ENCODE measurements at places on chromosomes 4 and X.

DNA sequence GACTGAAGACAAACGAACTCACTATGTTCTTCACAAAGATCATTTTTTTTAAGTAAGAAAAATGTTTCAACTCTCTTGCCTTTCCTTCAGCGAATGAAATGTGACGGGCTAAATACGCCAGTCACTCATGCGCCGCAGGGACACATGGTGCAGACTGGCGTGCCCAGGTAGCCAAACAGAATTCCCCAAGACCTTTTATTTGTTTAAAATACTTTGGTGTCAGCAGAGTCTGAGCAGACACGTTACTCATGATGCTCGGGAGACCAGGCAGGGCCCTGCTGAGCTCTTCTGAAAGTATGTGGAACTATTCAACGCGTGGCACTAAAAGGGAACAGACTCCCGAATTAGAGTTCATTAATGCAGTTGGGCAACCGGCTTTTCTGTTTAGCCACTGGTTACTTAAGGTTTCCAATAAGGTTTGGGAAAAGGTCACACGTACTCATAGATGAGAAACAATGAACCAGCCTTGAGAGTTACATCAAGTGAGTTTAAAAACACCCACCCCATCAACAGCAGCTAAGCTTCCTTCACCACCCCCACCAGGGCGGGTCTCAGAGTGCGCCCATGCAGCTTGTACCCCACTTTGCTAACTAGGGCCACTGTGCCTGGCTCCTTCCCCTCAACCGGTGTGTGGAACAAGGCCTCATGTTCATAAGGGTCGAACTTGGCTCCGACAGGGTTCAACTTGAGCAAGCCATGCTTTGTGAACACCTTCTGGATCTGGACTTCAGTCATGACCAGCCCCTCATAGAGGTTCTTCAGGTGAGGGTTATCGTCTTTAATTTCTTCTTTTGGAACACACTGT, 7.3 kb downstream of the GRPEL1 start:
- DNase-seq: no peak

DNA sequence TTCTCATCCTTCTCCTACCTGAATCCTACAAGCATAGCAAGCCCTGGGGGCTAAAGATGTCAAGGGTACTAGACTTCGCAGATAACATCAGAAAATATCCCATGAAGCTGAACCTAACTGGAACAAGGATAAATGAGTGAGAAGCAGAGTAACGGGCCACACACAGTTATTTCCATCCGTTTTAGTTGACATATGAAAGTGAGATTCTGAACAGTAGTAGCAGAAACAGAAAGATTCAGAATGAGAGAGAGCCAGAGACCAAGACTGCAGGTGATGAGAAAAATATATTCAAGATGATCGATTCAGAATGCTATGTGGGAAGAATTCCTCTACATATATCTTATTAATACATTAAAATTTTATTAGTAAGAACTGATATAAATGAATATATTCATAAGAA, 165.1 kb downstream of the TSPAN5 start:
- no peak for DNase-seq

DNA sequence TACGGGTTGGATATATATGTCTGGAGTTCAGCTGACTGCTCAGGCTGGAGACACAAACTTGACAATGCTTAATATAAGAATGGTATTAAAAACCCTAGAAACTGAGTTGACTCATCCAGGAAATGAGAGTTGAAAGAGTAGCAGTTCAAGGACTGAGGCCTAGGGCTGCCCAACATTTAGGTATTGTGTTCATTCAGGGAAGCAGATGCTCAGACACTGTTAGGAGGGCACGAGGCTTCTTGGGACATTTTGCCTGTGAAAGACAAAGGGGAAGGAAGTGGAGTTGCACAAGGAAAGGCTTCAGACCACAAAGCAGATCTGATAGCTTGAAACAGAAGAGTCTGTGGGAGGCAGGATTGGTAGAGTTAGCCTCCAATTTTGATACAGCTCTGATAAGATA, 52.0 kb upstream of the HS3ST1 start:
- peak; percentile 95 for DNase-seq

- DNase-seq: no peak
Observed at GRCh38 chr4:165600959-165601683, 222.3 kb downstream of the CPE start.

- no peak for DNase-seq
Observed at GRCh38 chrX:11755724-11756123, 2.3 kb upstream of the MSL3 start.

- no peak for DNase-seq
Observed at GRCh38 chr4:83864097-83864817, 328.3 kb downstream of the GPAT3 start.

- DNase-seq: no peak
Observed at GRCh38 chr4:84901740-84902281, 64.7 kb downstream of the WDFY3 start.

GRCh38 chrX:77622672-77623071, 163.3 kb downstream of the ATRX start:
- no peak for DNase-seq

GRCh38 chrX:40152741-40153344, 55.1 kb upstream of the BCOR start:
- DNase-seq: peak; percentile 23

GRCh38 chr4:186553717-186554116, 1.6 kb downstream of the MTNR1A start:
- DNase-seq: no peak

DNA sequence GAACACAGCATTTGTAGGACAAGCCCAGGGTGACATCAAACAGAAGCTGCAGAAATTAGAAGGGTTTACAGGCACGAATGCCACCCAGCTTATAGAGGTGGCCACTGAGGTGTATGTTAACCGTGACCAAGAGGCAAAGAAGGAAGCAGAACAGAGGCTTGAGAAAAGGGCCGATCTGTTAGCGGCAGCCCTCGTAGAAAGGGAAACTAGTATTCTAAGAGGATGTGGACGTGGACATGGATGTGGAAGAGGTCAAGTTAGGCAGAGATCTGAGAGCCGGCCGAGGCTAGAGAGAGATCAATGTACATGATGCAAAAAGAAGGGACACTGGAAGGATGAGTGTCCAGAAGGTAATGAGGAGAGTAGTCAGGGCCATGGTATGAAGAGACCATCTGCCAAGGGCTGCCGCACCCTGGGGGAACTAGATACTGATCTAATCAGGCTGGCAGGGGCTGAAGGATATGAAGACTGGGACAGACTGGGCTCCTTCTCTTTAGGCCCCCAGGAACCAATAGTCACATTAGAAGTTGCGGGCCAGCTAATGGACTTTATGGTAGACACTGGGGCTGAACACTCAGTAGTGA, 27.5 kb downstream of the LIAS start:
- no peak for DNase-seq

DNA sequence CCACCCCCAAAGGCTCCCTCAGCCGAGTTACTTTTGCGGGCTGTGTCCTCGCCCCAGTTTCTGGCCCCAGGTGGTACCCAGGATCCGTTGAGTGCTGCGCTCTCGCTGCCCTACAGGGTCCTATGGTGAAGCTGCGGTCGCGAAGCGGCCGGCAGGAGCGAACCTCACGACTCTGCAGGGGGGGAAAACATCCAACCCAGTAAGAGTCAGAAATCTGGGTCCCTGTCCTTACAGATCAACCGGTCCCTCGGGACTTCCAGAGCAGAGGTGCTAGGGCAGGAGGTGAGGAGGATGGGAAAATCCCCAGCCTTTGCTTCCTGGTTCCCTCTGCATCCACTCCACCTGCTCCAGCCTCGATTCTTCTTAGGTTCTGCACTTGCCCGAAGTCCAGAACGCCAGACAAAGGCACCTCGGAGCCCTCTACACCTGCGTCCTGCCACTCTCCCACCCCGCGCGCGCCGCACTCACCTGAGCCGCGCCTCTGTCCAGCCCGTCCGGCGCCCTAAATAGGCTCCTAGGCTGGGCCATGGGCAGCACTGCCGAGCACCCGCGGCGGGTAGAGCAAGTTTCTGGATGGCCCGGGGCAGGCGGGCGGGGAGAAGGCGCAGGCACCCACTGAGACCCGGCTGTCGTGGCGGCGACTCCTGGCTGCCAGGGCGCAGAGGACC, at the start of gene HS3ST1:
Gene HS3ST1, minus strand, starts transcription at position 664 of the 668 bp plus-strand sequence. CDS start 28,889 bp downstream, outside the sequence.
- DNase-seq: no peak

GRCh38 chr4:62028745-62029144, 828.6 kb downstream of the ADGRL3 start:
- DNase-seq: no peak

GRCh38 chr4:162645381-162645780, 481.6 kb upstream of the FSTL5 start:
- DNase-seq: no peak

DNA sequence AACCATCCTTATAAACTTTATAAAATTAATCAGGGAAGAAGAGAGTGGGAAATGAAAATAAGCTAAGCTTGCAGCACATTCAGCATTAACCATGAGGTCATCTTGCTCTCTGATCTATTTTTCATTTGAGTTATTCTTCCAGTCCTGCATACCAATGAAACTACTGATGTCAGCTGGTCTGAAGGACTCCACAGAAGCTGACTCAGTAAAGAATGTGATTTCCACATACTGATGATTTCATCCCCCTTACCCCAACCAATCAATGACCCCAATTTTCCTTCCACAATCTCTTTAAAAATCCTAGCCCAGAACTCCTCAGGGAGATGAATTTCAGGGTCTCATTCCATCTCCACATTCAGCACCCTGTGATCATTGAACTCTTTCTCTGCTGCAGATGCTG, 18.8 kb upstream of the DSPP start:
- no peak for DNase-seq

DNA sequence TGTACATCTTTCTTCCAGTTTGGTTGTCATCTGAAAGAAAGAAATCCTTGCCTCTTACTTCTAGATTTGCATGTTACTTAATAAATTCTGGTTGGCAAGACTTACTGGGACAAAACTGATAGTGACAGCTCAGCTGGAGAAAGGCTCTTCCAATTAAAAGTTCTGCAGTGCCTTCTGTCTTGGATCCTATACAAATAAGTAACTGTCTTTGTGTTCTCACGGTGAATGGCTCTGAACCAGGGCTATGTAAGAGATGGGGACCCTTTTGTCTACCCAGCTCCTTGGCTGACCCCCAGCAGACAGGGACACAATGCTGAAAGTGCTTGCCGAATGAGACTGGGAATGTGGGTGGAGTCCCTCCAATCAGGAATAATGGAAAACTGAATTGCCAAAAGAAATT, 89.5 kb downstream of the AASDH start:
- no peak for DNase-seq

GRCh38 chrX:9132036-9132638, 98.2 kb upstream of the FAM9B start:
- DNase-seq: no peak

DNA sequence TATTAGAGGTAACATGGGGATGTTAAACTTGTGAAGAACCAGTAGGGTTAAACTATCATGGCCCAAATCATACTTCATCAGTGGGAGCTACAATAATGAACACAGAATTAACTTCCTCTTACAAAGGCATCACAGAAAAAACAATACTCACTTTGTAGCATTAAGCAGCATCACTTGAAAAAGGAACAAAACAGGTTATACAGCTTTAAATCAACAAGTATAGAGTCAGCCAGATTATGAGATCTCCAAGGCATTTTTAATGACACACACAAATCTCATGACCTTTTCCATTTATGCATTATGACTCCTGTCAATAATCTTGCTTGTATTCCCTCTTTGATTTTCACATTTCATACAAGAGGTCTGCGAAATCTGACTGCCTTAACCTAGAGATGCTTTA, 18.3 kb downstream of the FBXL5 start:
- DNase-seq: no peak

- no peak for DNase-seq
Observed at GRCh38 chrX:7330971-7331746, 183.2 kb upstream of the PUDP start.

- DNase-seq: no peak
Observed at GRCh38 chr4:7812231-7812857, 127.3 kb downstream of the AFAP1 start.

DNA sequence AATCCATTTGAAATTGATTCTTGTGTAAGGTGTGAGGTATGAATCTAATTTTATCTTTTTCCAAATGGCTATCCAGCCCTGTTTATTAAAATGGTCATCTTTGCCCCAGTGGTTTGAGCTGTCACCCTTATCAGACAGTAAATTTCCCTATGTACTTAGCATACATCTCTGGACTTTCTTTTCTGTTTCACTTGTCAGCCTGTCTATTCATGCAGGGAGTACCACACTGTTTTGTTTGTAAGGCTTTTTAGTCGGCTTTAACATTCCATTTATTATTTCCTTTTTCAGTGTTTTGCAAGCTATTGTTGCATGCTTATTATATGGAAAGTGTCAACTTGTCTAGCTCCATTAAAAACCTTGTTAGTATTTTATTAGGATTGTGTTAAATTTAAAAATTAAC, 155.8 kb downstream of the STAG2 start:
- no peak for DNase-seq

DNA sequence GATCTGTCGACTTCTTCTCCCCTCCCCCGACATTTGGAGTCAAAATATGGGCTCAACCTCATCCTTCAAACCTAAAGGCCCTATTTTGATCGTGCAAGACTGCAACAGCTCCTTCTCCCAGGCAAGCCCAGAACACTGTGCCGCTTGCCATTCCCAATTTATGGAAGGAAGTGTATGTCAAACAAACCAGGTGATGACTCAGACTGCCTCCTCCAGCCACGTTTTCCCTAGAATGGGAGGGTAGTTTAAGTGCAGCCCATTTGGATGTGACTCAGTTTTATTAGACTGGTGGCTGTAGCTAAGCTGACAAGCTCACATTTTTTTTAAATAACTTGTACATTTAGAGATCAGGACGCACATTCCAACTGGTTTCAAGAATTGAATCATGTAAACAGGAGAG, 570.4 kb upstream of the DIPK2B start:
- no peak for DNase-seq

DNA sequence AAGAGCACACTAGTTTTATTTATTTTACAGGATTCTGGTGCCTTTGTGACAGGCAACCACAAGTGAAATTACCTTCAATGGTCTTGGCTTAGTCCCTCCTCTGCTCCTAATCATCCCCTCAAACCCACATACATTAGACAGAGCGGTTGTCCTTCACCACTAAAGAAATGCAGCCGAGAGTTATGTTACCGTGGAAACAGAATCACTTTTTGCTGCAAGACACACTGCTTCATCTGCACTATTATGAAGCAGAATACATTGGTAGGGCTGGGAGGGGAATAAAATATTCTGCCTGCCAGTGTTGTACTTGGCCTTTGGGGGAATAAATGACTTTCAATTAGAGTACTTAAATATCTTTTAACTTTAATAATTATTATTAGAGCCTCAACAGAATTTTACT, 75.2 kb downstream of the ARHGEF38 start:
- no peak for DNase-seq

DNA sequence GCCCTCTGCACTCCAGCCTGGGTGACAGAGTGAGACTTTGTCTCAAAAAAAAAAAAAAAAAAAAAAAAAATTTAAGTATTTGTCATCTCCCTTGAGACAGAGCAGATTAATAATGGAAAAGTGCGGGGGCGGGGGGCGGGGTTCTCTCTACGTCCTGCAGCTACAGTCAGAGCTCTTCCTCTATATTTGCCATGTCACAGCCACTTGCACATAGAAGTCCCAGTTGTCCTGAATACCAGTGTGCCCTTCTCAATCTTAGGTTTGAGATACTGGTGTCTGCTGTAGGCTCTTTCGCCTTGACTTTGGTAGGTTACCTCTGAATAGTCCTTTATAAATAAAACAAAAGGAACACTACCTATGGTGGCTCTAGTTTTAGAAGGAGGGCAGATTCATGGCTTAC, 237.8 kb upstream of the PGRMC2 start:
- DNase-seq: no peak

All from GF-D8 (cell line).